Uterus (tissue), 4 donors: ENCODE measurements at places on chromosomes 4 and X. TPM values are rescaled to one million over a fixed set of nuclear protein-coding genes. Genes with fewer than 3 reads are reported as not detected.

- no peaks in the 10 kb centered on the region for H3K4me1 ChIP-seq
- DNase-seq = no peak
- H3K4me3 ChIP-seq = no peak overlapping the region
- H3K27ac ChIP-seq = no peak overlapping the region
- H3K27me3 ChIP-seq = no peaks in the 10 kb centered on the region
These were observed 13.5 kb upstream of the CCNQ start for GRCh38 chrX:153612413-153612812.

DNA sequence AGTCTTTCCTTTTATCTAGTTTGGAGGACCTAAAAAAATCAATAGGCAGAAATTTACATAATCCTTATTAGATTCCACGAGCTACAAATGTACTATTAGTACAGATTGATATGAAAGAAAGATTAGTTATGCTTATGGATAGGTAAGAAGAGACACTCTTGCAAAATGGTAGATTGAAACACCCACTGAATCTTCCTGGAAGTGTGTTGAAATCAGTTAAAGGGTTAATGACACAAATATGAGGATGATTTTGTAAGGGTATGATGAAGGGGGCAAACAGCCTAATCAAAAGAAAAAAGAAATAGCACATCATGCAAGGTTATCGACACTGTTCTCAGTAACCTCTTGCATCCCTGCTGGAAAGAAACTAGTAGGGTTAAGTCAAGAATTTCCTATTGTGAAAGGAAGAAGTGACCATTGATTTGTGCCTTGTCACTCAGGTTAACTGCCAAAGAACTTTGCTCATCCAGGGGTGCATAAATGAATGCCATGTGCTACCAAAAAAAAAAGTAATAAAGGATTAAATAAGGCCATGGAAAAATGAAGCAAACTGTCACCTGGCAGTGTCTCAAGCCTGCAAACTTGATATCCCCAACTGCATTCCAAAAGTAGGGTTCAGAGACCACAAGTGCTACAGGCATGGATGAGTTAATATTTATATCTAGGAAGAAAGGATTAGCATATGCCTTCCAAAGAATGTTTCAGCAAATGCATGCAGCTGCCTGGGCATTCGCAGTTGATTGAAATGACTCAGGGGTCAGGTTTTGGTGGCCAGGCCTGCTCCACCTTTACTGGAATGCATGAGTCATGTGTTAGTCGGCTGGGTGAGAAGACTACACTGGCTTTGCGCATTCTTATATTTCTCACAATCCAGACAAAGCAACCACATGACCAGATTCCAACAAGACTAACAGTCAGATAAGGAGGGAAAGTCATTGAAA is 78.3 kb upstream of the ATXN3L start:
- peak; percentile 45 for DNase-seq
- H3K36me3 ChIP-seq = no peaks in the 10 kb centered on the region
- H3K27ac ChIP-seq = peak overlapping the region; percentile 36
- H3K4me1 ChIP-seq = no peaks in the 10 kb centered on the region
- no peaks in the 10 kb centered on the region for H3K27me3 ChIP-seq

- no peak overlapping the region for H3K4me3 ChIP-seq
- no peaks in the 10 kb centered on the region for H3K4me1 ChIP-seq
- no peaks in the 10 kb centered on the region for H3K27me3 ChIP-seq
- H3K36me3 ChIP-seq = no peaks in the 10 kb centered on the region
- no peak for DNase-seq
These were observed 42.2 kb upstream of the PUDP start for GRCh38 chrX:7190157-7190556.

GRCh38 chrX:113389846-113390245 is 549.2 kb upstream of the AMOT start:
- no peak overlapping the region for H3K4me3 ChIP-seq
- no peak overlapping the region for H3K27ac ChIP-seq
- no peak for DNase-seq

BANK1 gene
- total RNA-seq = 0.59 TPM

GRCh38 chr4:182246401-182247205 is 3.4 kb downstream of the TENM3 start:
- no peaks in the 10 kb centered on the region for H3K27me3 ChIP-seq
- no peaks in the 10 kb centered on the region for H3K36me3 ChIP-seq
- peak overlapping the region; percentile 24 for H3K4me3 ChIP-seq
- peak overlapping the region; percentile 31 for H3K27ac ChIP-seq
- no peaks in the 10 kb centered on the region for H3K4me1 ChIP-seq

GRCh38 chrX:55787063-55787462 is 69.5 kb downstream of the RRAGB start:
- no peak overlapping the region for H3K27ac ChIP-seq
- no peaks in the 10 kb centered on the region for H3K27me3 ChIP-seq
- H3K4me1 ChIP-seq = no peaks in the 10 kb centered on the region
- no peak overlapping the region for H3K4me3 ChIP-seq
- no peak for DNase-seq

DNA sequence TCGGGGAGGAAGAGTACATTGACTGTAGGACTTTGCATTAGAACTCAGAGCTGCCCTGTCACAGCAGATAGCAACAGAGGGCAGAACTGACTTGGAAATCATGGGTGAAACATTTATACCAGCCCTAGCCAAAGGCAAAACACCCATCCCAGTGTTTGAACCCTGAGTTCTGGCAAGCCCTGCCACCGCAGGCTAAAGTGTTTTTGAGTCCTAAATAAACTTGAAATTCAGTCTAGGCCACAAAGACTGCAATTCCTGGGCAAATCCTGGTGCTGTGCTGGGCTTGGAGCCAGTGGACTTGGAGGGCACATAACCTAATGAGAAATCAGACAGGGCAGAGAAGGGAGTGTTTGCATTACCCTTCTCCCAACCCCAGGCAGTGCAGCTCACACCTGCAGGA is 1015.7 kb downstream of the FSTL5 start:
- no peaks in the 10 kb centered on the region for H3K36me3 ChIP-seq
- H3K4me1 ChIP-seq = no peaks in the 10 kb centered on the region
- no peaks in the 10 kb centered on the region for H3K27me3 ChIP-seq
- no peak overlapping the region for H3K27ac ChIP-seq
- H3K4me3 ChIP-seq = no peak overlapping the region

DNA sequence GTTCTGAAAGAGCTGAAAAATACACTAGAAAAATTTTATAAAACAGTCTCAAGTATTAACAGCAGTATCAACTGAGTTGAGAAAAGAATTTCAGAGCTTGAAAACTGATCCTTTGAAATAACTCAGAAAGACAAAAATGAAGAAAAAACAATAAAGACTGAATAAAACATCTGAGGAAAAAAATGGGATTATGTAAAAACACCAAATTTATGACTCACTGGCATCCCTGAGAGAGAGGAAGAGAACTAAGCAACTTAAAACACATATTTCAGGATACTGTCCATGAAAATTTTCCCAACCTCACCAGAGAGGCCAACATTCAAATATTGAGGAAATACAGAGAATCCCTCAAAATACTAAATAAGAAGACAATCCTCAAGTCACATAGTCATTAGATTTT is 22.9 kb downstream of the PABPC4L start:
- H3K4me3 ChIP-seq = no peak overlapping the region
- DNase-seq = no peak
- no peaks in the 10 kb centered on the region for H3K27me3 ChIP-seq
- no peaks in the 10 kb centered on the region for H3K36me3 ChIP-seq
- H3K4me1 ChIP-seq = no peaks in the 10 kb centered on the region
- no peak overlapping the region for H3K27ac ChIP-seq

- no peak overlapping the region for H3K27ac ChIP-seq
- H3K4me3 ChIP-seq = no peak overlapping the region
- H3K4me1 ChIP-seq = no peaks in the 10 kb centered on the region
- H3K27me3 ChIP-seq = no peaks in the 10 kb centered on the region
- no peaks in the 10 kb centered on the region for H3K36me3 ChIP-seq
- no peak for DNase-seq
These were observed 310.6 kb upstream of the AADAT start for GRCh38 chr4:170400361-170400760.

DNA sequence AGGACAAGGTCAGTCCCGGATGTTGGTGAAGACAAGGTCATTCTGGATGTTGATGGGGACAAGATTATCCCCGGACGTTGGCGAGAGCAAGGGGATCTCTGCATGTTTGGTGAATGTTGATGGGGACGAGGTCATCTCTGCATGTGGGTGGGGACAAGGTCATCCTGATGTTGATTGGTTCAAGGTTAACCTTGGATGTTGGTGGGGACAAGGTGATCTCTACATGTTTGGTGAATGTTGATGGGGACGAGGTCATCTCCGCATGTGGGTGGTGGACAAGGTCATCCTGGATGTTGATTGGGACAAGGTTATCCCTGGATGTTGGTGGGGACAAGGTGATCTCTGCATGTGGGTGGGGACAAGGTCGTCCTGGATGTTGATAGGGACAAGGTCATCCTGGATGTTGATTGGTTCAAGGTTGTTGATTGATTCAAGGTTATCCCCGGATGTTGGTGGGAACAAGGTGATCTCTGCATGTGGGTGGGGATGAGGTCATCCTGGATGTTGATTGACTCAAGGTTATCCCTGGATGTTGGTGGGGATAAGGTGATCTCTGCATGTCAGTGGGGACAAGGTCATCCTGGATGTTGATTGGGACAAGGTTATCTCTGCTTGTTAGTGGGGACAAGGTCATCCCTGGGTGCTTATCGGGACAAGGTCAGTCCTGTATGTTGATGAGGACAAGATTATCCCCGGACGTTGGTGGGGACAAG is 28.8 kb upstream of the PLCXD1 start:
- no peaks in the 10 kb centered on the region for H3K27me3 ChIP-seq
- no peaks in the 10 kb centered on the region for H3K4me1 ChIP-seq
- H3K4me3 ChIP-seq = no peak overlapping the region
- no peak overlapping the region for H3K27ac ChIP-seq
- H3K36me3 ChIP-seq = no peaks in the 10 kb centered on the region
- no peak for DNase-seq

DNA sequence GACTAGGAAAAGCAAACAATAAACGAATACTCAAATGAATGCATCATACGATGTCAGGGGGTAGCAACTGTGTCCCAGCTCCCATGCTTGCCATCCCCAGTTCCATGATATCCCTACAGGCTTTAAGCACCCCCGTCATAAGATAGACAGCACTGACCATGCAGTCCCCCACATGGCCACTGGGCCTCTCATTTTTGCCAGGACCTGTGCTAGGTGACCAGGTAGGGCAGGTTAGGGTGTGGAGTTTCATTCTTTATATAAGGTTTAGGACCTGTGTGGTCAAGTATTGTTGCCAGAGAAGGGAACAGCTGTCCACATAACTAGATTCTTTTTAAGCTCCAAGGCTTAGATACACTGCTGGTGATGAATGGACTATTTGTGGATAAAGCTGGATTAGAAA is 9.7 kb downstream of the PPEF2 start:
- H3K4me3 ChIP-seq = no peak overlapping the region
- H3K4me1 ChIP-seq = no peaks in the 10 kb centered on the region
- no peaks in the 10 kb centered on the region for H3K36me3 ChIP-seq
- H3K27me3 ChIP-seq = no peaks in the 10 kb centered on the region
- H3K27ac ChIP-seq = no peak overlapping the region

HMGN5 gene
- 0.88 TPM for total RNA-seq

GRCh38 chr4:106803083-106803482 is 233.0 kb downstream of the DKK2 start:
- H3K4me3 ChIP-seq = no peak overlapping the region
- H3K27me3 ChIP-seq = no peaks in the 10 kb centered on the region
- no peak overlapping the region for H3K27ac ChIP-seq
- DNase-seq = no peak
- no peaks in the 10 kb centered on the region for H3K36me3 ChIP-seq

DNA sequence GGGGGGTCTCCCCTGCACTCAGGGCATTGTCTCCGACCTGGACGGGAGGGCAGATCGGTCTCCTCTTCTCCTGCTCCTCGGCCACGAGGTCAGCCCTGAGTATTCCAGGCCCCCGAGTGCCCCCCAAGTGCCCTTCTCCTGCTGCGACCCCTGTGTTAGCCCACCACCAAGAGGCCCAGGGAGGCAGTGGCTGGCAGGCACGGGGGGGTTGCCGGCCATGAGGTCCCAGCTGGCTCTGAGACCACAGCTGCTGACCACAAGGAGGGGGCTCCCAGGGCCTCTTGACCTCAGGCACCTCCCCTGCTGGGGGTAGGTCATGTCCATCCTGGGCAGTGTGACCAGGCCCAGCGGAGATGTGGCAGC is 186.1 kb upstream of the PSAPL1 start:
- no peaks in the 10 kb centered on the region for H3K36me3 ChIP-seq
- no peak for DNase-seq
- H3K4me1 ChIP-seq = no peaks in the 10 kb centered on the region
- no peaks in the 10 kb centered on the region for H3K27me3 ChIP-seq

KIAA0232 gene
- total RNA-seq = 62.1 TPM

DNA sequence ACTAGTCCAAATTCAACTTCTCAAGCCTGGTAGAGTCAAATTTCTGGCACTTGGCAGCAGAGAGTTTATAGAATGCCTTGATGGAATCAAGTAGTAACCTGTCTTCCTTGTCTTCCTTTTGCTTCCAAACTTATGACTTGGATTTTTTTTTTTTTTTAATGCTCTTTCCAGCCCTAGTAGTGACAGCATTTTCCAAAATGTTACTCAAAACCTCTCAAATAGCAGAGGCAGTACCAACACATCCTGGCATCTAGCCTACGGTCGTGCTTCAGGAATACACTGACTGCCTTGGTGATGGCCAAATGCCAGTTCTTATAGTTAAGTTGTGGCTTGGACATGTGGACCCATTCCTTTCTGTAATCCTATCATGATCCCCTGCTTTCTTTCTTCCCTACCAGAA is 46.0 kb downstream of the GALNT7 start:
- no peak for DNase-seq
- no peaks in the 10 kb centered on the region for H3K36me3 ChIP-seq
- H3K4me1 ChIP-seq = no peaks in the 10 kb centered on the region
- no peaks in the 10 kb centered on the region for H3K27me3 ChIP-seq

DNA sequence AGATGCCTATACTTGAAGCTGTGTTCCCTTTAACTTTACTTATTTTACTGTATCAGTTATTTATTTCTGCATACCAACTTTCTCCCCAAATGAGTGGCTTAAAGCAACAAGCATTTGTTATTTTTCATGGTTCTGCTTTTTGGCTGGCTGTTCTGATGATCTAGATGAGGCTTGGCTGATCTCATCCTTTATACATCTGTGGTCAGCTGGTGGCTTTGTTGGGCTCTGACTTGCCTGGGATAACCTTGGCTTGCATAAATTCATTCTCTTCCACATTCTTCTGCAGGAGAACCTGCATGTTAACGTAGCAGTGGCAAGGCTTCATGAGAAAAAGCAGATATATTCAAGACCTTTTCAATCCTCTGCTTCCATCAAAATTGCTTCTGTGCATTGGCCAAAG is 1317.6 kb downstream of the ADGRL3 start:
- H3K27me3 ChIP-seq = no peaks in the 10 kb centered on the region
- no peaks in the 10 kb centered on the region for H3K36me3 ChIP-seq
- no peak overlapping the region for H3K27ac ChIP-seq
- no peaks in the 10 kb centered on the region for H3K4me1 ChIP-seq
- H3K4me3 ChIP-seq = no peak overlapping the region

DNA sequence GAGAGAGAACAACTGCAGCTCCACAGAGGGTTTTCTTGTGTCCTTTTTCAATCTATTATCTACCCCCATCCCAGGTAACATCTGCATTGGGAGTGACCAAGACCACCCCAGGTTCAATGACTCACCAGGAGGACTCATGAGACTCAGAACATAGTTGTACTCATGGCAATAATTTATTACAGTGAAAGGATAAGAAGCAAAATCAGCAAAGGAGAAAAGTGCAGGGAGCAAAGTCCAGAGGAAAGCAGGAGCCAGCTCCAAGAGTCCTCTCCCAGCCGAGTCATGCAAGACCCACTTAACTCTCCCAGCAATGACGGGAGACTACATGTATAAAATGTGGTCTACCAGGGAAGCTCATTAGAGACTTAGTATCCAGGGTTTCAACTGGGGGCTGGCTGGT is 129.5 kb upstream of the RBPJ start:
- no peaks in the 10 kb centered on the region for H3K4me1 ChIP-seq
- H3K27me3 ChIP-seq = no peaks in the 10 kb centered on the region
- H3K4me3 ChIP-seq = no peak overlapping the region
- no peak for DNase-seq

- H3K27me3 ChIP-seq = no peaks in the 10 kb centered on the region
- no peak overlapping the region for H3K27ac ChIP-seq
- H3K4me3 ChIP-seq = no peak overlapping the region
- H3K36me3 ChIP-seq = no peaks in the 10 kb centered on the region
These were observed 1902.6 kb upstream of the AGA start for GRCh38 chr4:179344861-179345260.
